Large intestine (tissue), 12 donors: ENCODE measurements at places on chromosomes 2 and 18. TPM values are rescaled to one million over a fixed set of nuclear protein-coding genes. Genes with fewer than 3 reads are reported as not detected.

GRCh38 chr2:158178646-158179045 is 77.0 kb downstream of the UPP2 start:
- no peaks in the 10 kb centered on the region for H3K36me3 ChIP-seq
- H3K4me1 ChIP-seq: no peaks in the 10 kb centered on the region
- DNase-seq: no peak
- no peak overlapping the region for H3K27ac ChIP-seq
- no peak overlapping the region for H3K4me3 ChIP-seq

- peak; percentile 30 for DNase-seq
- H3K27ac ChIP-seq: no peak overlapping the region
- no peaks in the 10 kb centered on the region for H3K27me3 ChIP-seq
Measured at GRCh38 chr18:34707670-34708069, 2.4 kb upstream of the DTNA start.

- peaks cover 28% of the 10 kb centered on the region for H3K27me3 ChIP-seq
- H3K27ac ChIP-seq: no peak overlapping the region
- DNase-seq: no peak
- no peaks in the 10 kb centered on the region for H3K36me3 ChIP-seq
Measured at GRCh38 chr2:97722227-97722626, 8.9 kb downstream of the ZAP70 start.

- peak overlapping the region; percentile 50 for H3K27ac ChIP-seq
- no peaks in the 10 kb centered on the region for H3K36me3 ChIP-seq
- no peak overlapping the region for H3K4me3 ChIP-seq
- DNase-seq: no peak
- no peaks in the 10 kb centered on the region for H3K27me3 ChIP-seq
Measured at GRCh38 chr2:20579866-20580265, 71.0 kb downstream of the HS1BP3 start.

GRCh38 chr18:69648486-69648885 is 247.8 kb downstream of the DOK6 start:
- no peaks in the 10 kb centered on the region for H3K36me3 ChIP-seq
- DNase-seq: no peak
- no peaks in the 10 kb centered on the region for H3K4me1 ChIP-seq
- no peak overlapping the region for H3K27ac ChIP-seq
- no peaks in the 10 kb centered on the region for H3K27me3 ChIP-seq

DNA sequence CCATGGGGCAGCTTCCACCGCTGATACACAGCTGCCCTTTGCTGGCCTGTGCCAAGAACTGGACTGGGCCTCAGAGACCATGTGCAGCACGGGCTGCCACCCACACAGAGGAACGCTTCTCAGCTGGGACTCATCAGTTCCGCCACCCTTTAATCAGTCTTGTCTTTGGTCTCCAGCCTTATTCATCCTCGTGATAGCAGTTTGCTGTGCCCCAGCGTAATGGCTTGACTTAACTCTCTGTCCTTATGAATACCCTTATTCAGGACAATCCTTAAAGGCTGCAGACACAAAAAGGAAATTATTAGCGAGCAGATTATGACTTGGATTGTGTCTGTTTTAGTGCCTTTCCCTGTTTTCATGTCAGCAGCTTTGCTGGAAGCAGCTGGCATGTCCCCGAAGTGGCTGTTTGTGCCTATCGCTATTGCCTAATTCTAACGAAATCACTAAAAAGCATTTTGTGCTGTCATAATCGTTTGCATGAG is 108.9 kb upstream of the DAPL1 start:
- no peak overlapping the region for H3K4me3 ChIP-seq
- H3K27me3 ChIP-seq: peaks cover 4% of the 10 kb centered on the region
- peaks cover under 1% of the 10 kb centered on the region for H3K36me3 ChIP-seq
- H3K27ac ChIP-seq: no peak overlapping the region
- H3K4me1 ChIP-seq: no peaks in the 10 kb centered on the region

Gene IL18R1
- polyA plus RNA-seq: 6.9 TPM

Gene TMEM37
- polyA plus RNA-seq: 70.7 TPM

GRCh38 chr2:35591886-35592285 is 763.7 kb upstream of the CRIM1 start:
- H3K36me3 ChIP-seq: no peaks in the 10 kb centered on the region
- no peak for DNase-seq
- H3K27ac ChIP-seq: no peak overlapping the region
- no peaks in the 10 kb centered on the region for H3K27me3 ChIP-seq
- H3K4me1 ChIP-seq: no peaks in the 10 kb centered on the region

DNA sequence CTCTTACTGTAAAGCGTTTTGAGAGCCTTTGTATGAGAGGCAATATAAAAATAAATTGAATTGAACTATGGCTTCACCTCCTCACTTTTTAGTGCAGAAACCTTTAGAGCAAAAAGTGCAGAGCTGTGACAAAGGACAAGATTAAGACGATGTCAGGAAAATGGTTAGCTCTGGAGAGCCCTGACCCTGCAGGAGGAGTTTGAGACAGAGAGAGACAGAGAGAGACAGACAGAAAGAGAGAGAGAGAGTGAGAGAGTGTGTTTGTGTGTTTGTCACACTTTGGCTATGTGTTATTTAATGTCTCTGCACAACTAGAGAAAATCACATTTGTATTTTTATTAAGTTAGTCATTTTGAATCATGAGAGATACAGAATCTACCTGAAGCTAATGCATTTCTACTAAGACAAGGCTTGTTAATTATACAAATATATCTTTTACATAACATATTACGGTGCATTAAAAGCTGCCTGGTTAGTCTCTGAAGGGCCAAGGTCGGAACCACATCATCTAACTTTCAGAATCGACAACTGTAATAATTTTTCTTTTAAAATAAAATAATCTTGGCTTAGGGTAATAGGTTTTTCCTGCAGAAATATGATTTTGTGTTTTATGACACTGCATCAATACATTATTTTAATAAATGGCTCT is 423.5 kb upstream of the ZEB2 start:
- peak overlapping the region; percentile 30 for H3K27ac ChIP-seq
- no peaks in the 10 kb centered on the region for H3K27me3 ChIP-seq
- DNase-seq: no peak
- H3K36me3 ChIP-seq: no peaks in the 10 kb centered on the region
- H3K4me3 ChIP-seq: no peak overlapping the region

Gene NT5DC4
- polyA plus RNA-seq: 2.6 TPM

GRCh38 chr2:121071034-121071504 is 213.9 kb downstream of the TFCP2L1 start:
- H3K27me3 ChIP-seq: peaks cover 70% of the 10 kb centered on the region
- no peak for DNase-seq
- H3K4me3 ChIP-seq: no peak overlapping the region
- H3K27ac ChIP-seq: no peak overlapping the region

Gene EIPR1
- 22.5 TPM for polyA plus RNA-seq

GRCh38 chr2:210288408-210288807 is 26.6 kb downstream of the MYL1 start:
- DNase-seq: no peak
- H3K4me1 ChIP-seq: no peaks in the 10 kb centered on the region
- no peaks in the 10 kb centered on the region for H3K27me3 ChIP-seq
- H3K36me3 ChIP-seq: no peaks in the 10 kb centered on the region
- H3K27ac ChIP-seq: no peak overlapping the region
- no peak overlapping the region for H3K4me3 ChIP-seq

Gene RTP5
- polyA plus RNA-seq: 0.07 TPM

Gene GPR39
- 9.5 TPM for polyA plus RNA-seq

Gene HOXD11
- not detected for polyA plus RNA-seq

- H3K4me1 ChIP-seq: no peaks in the 10 kb centered on the region
- no peak overlapping the region for H3K4me3 ChIP-seq
- no peaks in the 10 kb centered on the region for H3K36me3 ChIP-seq
- H3K27ac ChIP-seq: no peak overlapping the region
- no peak for DNase-seq
- H3K27me3 ChIP-seq: no peaks in the 10 kb centered on the region
Measured at GRCh38 chr2:119703526-119703925, 24.5 kb downstream of the TMEM177 start.

GRCh38 chr2:24461685-24462084 is 29.4 kb upstream of the NCOA1 start:
- H3K4me3 ChIP-seq: no peak overlapping the region
- H3K27me3 ChIP-seq: no peaks in the 10 kb centered on the region
- no peak for DNase-seq
- H3K27ac ChIP-seq: no peak overlapping the region

DNA sequence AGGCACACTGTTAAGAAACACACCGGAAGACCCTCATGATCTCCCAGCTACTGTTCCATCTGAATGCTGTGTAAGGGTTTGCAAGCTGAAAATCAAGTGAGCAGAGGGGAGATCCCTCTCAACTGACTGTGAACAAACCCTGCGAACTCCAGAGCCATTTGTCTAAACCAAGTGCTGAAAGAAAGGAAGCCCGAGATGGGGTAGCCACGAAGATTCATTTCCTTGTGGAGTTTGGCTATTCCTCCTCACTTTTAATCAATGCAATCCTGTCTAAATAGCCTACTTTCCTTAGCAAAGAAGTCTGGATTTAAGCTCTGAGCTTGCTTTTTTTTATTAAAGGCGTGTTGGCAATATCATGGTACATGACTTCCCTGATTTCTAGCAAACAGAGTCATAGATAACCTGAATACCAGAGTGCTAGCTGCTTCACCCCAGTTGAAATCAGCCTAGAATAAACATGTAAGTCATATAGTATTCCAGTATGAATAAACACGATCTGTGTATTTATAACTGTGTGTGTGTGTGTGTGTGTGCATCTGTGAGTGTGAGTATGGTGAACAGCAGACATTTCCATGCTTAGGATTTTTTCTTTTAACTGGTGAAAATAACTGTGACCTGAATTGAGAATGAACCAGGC is 365.2 kb downstream of the ZNF521 start:
- peaks cover 23% of the 10 kb centered on the region for H3K4me1 ChIP-seq
- DNase-seq: no peak
- no peaks in the 10 kb centered on the region for H3K27me3 ChIP-seq
- no peak overlapping the region for H3K27ac ChIP-seq

DNA sequence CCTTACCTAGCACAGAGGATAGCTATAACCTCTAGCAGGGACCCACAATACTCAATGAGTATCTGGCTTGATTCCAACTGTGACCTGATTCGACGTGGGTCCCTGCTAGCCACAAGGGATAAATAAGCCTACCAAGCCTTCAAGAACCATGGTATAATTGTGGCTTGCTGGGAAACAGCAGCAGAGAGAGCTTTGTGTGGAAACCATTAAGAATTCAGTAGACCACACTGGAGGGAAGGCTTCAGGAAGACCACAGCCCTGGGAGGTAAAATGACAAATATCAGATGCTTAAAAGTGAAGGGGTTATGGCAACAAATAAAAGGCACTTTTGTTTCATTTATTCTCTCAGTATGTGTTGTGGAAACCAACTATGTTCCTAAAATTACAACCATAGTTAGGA is 82.6 kb upstream of the WIPF1 start:
- H3K36me3 ChIP-seq: peaks cover 2% of the 10 kb centered on the region
- peaks cover 5% of the 10 kb centered on the region for H3K4me1 ChIP-seq
- DNase-seq: no peak
- no peak overlapping the region for H3K27ac ChIP-seq

GRCh38 chr2:225494100-225494459 is 94.6 kb downstream of the NYAP2 start:
- no peaks in the 10 kb centered on the region for H3K27me3 ChIP-seq
- no peaks in the 10 kb centered on the region for H3K36me3 ChIP-seq
- no peak for DNase-seq
- H3K27ac ChIP-seq: no peak overlapping the region

- H3K36me3 ChIP-seq: no peaks in the 10 kb centered on the region
- no peak overlapping the region for H3K4me3 ChIP-seq
- H3K27ac ChIP-seq: no peak overlapping the region
- H3K4me1 ChIP-seq: no peaks in the 10 kb centered on the region
- no peaks in the 10 kb centered on the region for H3K27me3 ChIP-seq
Measured at GRCh38 chr2:68906716-68907115, 35.5 kb upstream of the BMP10 start.

GRCh38 chr2:128234613-128235012 is 84.1 kb downstream of the HS6ST1 start:
- no peaks in the 10 kb centered on the region for H3K4me1 ChIP-seq
- no peak overlapping the region for H3K27ac ChIP-seq
- no peaks in the 10 kb centered on the region for H3K36me3 ChIP-seq
- H3K27me3 ChIP-seq: no peaks in the 10 kb centered on the region
- H3K4me3 ChIP-seq: no peak overlapping the region

- H3K4me1 ChIP-seq: peaks cover 17% of the 10 kb centered on the region
- no peaks in the 10 kb centered on the region for H3K27me3 ChIP-seq
- no peak for DNase-seq
- H3K27ac ChIP-seq: peak overlapping the region; percentile 95
- peaks cover 26% of the 10 kb centered on the region for H3K36me3 ChIP-seq
Measured at GRCh38 chr2:71067567-71068217, 756 bp upstream of the NAGK start.
